ENCODE measurements at places on chromosomes 13 and 19.

DNA sequence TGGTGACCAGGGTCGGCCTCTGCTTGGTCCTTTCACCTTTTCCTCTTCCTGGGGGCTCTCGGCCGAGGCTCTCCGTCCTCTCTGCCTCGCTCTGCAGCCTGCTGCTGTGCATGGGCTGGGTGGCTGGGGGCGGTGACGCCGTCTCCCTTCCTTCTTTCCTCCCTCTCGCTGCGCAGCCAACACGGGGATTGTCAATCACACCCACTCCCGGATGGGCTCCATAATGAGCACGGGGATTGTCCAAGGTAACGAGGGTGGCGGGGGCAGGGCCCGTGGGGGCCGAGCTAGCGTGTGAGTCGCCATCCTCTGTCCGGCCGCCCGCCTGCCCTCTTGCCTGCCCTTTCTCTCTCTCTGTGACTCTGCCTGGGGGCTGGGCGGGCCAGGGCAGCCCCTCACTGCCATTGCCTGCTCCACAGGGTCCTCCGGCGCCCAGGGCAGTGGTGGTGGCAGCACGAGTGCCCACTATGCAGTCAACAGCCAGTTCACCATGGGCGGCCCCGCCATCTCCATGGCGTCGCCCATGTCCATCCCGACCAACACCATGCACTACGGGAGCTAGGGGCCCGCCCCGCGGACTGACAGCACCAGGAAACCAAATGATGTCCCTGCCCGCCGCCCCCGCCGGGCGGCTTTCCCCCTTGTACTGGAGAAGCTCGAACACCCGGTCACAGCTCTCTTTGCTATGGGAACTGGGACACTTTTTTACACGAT lies 7.1 kb downstream of the YIPF2 start:
- no peak for DNase-seq

DNA sequence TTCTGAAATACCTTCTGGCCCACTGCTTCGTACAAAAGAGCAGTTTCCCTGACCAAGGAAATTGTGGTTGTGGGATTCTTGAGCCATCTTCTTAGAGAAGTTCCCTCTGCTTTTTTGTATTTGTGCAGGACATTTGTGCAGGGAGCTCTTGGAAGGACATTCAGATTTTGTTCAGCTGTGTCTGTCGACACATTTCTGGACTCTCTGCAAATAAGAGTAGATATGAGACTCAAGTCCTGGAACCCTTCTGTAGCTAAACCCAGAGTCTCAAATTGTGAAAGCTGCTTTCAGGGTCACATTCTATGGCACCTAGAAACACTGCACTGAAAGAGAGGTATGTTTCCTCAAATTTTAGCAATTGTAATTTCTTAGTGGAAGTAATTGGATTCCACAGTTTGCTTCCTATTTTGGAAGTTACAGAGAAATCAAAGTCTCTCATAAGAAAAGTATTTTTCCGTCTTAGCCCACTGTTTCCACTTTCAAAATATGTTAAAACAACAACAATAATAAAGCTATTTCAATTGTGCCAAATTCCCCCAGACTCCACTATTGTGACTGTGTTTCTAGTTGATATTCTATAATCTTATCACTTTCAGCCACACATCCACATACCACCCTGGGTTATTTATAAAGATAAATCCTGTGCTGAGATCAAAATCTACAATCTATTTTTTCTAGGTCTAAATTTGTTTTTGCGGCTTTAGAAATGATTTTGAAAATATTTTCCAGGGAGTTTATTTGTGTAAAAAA lies 224.0 kb downstream of the COG6 start:
- no peak for DNase-seq

- peak; percentile 68 for DNase-seq
These were observed at the start of gene GPC6 for GRCh38 chr13:93226623-93227279. Gene GPC6, plus strand, starts transcription at chr13:93226807.

GRCh38 chr13:23042181-23042580 lies 138.6 kb upstream of the SGCG start:
- DNase-seq: no peak

DNA sequence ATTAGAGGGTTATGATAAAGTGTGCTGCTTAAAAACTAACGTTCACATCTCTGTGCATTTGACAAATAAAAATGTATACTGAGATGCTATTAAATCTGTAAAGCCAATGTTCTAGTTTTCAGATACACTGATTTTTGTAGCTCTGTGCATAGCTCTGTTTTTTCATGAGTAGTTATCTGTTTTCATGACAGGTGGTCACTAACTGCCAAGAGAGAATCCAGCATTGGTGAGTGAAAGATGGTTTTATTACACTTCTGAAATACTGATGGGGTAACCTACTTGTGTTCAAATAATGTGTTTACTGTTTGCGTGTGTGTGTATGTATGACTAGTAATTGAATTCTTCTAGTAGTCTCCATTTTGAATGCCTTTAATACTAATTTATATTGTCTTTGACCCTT lies 29.0 kb downstream of the URI1 start:
- no peak for DNase-seq

- no peak for DNase-seq
These were observed 208.2 kb downstream of the UQCRFS1 start for GRCh38 chr19:29004796-29005195.

GRCh38 chr19:28130066-28130511 lies 1082.9 kb downstream of the UQCRFS1 start:
- no peak for DNase-seq

- DNase-seq: no peak
These were observed 278.1 kb downstream of the DNAJC15 start for GRCh38 chr13:43301346-43301969.

DNA sequence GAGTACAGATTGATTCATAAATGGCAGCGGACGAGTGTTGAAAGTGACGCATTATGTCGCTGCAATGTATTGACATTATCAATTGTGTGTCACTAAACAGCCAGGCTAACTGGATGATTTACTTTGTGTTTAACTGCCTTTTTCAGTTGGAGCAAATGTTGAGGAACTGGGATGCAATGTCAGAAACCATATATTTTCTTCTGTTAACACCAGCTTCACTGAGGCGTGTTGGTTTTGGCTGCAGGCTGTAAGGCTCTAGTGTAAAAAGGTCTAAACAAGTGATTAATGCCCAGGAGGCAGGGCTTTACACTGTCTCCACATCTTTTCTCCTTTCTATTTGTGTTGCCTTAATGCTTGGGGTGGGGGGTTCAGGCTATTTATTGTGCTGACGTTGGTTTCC lies 80.1 kb downstream of the GGACT start:
- DNase-seq: no peak

DNA sequence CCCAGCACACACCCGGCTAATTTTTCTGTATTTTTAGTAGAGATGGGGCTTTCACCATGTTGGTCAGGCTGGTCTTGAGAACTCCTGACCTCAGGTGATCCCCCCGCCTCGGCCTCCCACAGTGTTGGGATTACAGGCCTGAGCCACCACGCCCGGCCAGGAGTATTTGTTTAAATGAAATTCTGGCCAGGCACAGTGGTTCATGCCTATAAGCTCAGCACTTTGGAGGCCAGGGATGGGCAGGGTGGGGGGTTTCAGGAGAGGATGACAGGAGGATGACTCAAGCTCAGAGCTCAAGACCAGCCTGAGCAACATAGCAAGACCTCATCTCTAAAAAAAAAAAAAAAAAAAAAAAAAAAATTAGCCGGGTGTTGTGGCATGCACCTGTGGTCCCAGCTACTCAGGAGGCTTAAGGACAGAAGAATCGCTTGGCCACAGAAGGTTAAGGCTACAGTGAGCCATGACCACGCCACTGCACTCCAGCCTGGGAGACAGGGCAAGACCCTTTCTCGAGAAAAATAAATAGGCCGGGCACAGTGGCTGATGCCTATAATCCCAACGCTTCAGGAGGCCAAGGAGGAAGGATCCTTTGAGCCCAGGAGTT lies 8.2 kb upstream of the DHDH start:
- peak; percentile 64 for DNase-seq

GRCh38 chr13:42064259-42064658 lies 15.8 kb downstream of the DGKH start:
- DNase-seq: peak; percentile 23

DNA sequence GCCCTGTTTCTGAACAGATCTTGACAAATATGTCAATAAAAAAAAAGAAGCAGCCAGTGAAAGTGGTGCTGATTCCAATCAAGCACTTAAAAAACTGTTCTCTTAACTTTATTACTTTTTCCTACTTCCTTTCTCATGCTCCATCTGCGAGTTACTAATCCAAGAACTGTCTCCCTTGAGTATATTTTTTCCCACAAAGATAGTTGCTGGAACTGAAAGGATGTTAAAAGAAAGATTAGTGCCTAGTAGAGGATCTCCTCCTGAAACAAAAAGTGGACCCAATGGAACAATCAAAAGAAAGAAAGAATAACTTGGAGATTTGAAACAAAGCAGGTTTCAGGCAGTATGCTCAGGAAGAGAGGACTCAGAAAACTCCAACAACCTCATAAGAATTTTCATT lies 1034.8 kb downstream of the PCDH17 start:
- DNase-seq: no peak

DNA sequence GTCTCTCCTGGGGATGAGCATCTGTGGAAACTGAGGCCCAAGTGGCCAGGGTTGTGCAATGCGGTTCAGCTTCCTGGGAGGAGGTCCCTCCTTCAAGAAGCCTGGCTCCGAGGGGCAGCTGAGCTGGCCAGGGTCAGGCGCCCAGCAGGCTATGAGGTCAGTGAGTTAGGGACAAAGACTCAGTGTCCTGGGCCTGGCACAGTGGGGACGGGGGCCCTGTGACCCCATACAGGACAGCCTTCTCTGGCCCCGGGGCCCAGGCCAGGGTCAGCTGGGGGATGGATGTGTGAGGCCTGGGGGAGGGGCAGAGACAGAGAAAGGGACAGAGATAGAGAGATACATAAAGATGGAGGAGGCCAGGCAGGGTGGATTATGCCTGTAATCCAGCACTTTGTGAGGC lies 3.0 kb upstream of the IL12RB1 start:
- no peak for DNase-seq

- no peak for DNase-seq
These were observed 62.7 kb downstream of the CRYL1 start for GRCh38 chr13:20462921-20463320.

GRCh38 chr19:3606174-3606689 lies 443 bp downstream of the TBXA2R start:
- DNase-seq: peak; percentile 35

- DNase-seq: no peak
These were observed 1.5 kb upstream of the ZNF616 start for GRCh38 chr19:52141203-52141602.

GRCh38 chr13:77113496-77113895 lies 86.5 kb upstream of the FBXL3 start:
- DNase-seq: peak; percentile 2
